ENCODE measurements at places on chromosomes 11 and 22.

GRCh38 chr11:27055065-27055682, 14.6 kb downstream of the BBOX1 start:
- no peak for DNase-seq

DNA sequence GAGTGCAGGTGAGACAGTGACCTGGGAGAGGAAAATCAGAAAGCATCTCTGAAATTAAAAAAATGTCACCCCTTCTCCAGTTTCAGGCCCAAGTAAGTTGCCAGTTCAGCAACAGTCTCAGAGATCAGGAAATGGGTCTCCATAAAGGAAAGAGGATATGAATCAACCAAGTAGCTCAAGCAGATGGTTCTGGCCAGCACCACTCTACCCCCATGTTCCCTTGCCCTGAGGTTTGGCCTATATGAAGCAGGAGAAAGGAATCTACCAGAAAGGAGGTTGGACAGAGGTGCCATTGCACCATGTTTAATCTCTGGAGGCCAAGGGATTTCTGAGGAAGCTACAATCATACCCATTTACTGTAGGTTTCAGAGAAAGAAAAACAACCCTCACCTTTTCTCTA, 7.7 kb downstream of the FZD4 start:
- DNase-seq: no peak

DNA sequence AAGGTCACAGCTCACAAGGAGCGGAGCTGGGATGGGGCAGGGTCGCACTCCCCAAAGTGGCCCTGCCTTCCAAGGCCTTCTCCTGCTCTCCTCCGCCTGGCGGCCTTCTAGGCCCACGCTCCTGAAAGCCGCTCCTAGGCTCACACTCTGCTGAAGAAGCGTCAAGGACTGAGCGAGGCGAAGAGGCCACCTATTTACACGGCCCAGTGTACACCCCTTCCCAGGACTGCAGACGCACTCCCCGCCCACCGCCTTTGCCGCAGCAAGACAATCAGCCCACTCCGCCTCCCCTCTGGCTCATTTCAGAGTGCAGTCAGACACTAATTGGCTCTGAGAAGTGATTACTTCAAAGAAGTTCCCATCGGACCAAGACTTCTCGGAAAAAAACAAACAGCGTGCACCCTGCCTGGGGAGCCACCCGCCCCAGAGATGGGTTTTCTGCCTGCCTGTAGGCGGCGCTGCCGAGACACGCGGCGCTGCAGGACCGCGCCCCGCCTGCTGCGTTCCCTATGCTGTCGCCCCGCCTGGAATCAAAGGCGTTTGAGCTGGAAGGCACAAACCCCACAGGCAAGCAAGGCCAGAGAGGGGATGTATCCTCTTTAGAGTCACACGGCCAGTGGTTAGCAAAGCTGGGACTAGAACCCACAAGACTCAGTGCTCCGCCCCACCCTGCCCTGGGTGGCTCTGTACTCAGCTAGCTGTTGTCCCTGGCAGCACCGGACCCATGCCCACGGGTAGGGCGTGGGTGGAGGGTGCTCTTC, 414.8 kb downstream of the BUD13 start:
- DNase-seq: no peak

DNA sequence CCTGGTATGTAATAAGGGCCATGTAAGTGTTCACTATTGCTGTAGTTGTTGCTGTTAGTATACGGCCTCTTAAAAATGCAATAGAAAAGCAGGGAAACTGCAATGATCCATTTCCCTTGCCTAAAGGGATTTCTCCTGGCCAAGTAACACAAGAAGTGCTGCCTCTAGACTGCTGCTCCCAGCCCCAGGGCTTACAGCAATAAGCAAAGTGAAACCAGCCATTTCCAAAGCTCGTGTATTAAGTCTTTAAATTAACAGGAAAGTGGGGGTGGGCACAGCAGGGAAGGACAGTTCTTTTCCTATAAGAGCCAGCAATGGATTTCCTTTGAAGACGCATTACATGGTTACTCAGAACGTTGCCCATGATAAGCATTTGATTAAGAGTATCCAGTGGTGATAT, 36.9 kb upstream of the WT1 start:
- no peak for DNase-seq

- DNase-seq: no peak
Observed at GRCh38 chr11:14059491-14059890, 97.0 kb downstream of the SPON1 start.

GRCh38 chr11:59225017-59225416, 12.3 kb upstream of the MPEG1 start:
- DNase-seq: no peak

GRCh38 chr11:87473174-87473573, 435.4 kb downstream of the TMEM135 start:
- DNase-seq: no peak

GRCh38 chr22:39622881-39623367, 52.4 kb downstream of the CACNA1I start:
- no peak for DNase-seq

DNA sequence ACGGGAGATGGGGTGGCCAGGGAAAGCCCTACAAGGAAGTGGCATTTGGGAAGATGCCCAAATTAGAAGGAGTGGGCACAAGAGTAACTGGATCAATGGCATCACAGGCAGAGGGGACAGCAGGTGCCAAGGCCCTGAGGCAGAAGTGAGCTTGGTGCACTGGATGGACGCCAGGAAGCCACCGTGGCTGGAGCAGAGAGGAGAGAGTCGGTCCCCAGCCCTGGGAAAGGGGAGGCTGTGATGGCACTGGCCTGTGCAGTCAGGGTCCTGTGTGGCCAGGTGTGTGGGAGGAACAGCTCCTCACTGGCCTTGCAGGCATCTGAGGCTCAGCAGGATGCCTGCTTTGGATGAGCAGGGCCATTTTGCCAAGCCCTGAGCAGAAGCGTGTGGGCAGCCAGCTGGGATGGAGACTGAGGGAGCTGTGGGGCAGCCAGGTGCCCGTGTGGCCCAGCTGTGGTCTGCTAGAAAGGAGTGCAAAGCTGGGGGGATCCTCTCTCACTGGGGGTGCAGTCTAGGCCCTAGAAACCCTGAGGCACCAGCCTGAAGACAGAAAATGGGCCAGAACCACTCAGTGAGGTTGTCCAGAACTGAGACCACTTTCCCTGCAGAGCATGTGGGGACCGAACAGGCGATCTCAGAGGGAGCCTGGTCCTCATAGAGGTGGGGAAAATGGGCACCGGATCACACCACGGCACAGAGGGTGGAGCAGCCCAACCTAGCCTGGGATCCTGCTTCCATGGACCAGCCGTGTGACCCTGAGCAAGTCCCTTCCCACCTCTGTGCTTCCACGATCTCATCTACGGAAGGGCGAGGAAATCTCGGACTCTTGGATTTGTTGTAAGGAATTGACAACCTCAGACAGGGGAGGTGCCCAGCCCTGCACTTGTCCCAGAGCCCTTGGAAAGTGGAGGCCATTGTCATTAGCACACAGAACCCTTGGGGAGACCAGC, 78.6 kb upstream of the RTL6 start:
- DNase-seq: no peak

DNA sequence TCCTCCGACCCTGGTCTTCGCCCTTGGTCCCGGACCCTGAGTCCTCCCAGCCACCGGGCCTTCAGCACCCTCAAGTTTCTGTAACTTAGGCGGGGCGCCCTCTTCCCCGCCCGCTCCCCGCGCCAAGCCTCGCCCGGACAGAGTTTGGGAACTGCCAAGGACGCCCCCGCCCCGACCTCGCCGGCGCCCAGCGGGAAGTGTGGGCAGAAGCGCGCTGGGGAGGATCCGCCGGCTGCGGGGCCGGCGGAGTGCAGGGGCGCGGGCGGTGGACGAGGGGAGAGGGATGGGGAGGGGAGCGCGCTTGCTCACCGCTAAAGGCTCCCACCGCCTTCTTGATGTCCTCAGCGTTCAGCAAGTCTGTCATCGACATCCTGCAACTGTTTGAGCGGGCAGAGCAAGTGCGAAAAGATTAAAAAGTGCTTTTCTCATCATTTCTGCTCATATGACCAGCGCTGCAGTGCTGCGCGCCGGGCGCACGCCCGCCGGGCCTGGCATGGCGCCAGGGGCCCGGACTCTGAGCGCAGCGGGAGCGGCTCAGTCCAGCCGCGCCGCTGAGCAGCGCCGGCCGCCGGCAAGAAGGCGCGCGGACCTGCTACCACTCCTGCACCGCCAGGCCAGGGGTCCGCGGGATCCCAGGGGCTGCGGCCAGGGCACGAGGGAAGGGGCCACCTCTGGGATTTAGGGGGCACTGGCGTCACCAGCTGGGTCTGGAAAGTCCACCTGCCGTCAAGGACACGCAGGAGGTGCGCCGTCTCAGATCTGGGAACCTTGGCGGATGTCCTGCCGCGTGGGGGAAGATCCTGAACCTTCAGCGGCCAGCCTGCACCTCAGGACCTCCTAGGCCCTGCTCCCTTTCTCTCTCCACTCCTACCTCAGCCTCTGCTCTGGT, at the start of gene PVALB:
TSS of gene PVALB (minus strand) at position 400 of the 889 bp plus-strand sequence. CDS start at position 370, 30 bp downstream.
- no peak for DNase-seq

- DNase-seq: no peak
Observed at GRCh38 chr22:17418890-17419324, 49.6 kb downstream of the CECR2 start.

DNA sequence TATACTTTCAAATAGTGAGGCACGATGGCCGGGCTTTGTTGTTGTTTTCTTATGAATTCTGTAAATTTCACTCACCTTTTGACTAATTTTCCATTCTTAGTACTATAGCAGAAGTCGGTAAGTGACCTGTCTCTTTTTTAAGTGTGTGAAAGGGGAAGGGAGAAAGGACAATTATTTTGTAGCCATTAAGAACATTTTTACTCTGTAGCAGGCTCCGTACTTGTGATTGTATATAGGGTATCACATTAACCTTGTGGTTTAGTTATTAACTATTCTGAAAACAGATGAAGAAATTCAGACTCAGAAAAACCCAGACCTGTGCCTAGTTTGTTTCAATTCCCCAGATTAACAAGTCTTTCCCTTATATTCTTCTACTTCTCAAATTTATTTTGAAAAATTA, 78.7 kb downstream of the CASP12 start:
- no peak for DNase-seq

DNA sequence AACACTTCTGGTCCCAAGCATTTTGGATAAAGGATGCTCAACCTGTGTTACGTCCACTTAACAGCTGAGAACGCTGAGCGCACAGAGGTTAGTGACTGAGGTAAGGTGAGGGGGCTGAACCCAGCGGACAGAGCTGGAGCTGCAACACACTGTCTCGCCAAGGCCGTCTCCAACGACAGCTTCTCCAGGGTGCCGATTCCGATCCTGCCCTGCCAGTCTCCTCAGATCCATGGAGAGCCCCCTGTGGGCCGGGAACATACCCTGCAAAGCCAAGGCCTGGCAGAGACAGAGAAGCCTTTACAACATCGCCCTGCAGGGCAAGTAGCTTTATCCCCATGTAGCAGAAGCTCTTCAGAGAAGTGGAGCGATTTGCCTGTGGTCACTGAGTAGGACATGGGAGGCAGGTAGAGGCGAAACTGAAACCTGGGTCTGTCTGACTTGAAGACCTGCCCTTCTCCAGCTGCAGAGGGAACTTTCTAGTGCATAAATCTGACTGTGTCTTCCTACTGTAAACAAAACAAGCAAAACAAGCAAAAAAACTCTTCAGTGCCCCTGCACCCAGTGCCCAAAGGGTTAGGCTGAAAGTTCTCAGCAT, 72.8 kb downstream of the SCUBE1 start:
- no peak for DNase-seq

DNA sequence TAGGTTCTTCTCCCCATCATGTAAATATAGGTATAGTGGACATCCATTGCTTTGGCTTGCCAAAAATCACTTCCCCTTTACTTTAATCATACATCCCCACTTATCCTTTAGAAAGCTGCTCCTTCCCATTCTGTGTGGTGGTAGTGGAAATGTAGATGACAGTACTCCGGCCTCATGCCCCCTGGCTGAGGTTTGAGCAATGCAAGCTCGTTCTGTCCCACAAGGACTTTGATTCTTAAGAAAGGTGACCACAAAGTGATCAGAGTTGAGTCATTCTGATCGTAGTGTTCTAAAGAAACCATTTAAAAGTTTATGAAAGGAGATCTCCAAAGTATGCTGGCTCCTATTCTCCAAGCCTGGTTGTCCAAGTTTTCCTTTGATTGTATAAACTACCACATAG, 10.9 kb downstream of the TUG1 start:
- no peak for DNase-seq

GRCh38 chr11:35118906-35119305, 20.1 kb upstream of the CD44 start:
- DNase-seq: no peak

GRCh38 chr11:11977206-11977938, 31.1 kb downstream of the DKK3 start:
- no peak for DNase-seq

DNA sequence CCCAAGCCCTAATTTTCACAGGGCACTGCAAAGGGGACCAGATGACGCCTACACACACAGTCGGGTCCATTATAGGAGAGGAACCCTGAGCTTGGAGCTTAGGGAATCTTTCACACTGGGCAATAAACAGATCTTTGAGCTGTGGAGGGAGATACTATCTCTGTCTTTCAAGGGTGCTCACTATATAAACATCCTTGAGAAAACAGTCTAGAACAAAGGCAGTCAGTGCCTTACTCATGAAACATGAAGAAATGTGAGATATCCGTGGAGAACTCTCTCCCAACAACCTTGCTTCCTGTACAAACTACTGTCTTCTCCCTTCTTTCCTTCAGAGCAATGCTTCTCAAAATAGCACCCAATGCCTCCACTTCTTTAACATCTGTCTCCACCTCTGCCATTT, 109.0 kb upstream of the APOA1 start:
- DNase-seq: no peak

DNA sequence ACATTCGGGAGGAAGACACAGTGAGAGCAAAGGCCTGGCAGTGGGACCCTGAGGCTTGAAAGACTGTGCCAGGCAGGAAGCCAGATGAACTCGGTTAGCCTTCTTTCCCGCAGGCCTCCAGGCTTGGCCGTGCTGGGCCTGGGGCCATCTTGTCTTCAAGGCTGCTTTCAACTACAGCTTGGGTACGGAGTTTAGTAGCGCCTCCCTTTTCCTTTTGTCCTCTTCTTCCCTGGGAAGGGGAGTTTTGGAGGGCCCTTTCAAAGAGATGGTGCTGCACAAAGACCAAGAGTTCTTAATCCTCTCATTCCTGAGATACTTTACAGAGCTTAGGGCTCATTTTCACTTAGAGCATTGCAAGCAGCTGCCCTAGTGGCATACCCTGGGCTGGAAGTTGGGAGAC, 87.5 kb downstream of the TP53I11 start:
- DNase-seq: no peak

- no peak for DNase-seq
Observed at GRCh38 chr11:10709299-10710086, 15.9 kb upstream of the IRAG1 start.

- no peak for DNase-seq
Observed at GRCh38 chr22:50608996-50609395, 8.4 kb downstream of the MAPK8IP2 start.

DNA sequence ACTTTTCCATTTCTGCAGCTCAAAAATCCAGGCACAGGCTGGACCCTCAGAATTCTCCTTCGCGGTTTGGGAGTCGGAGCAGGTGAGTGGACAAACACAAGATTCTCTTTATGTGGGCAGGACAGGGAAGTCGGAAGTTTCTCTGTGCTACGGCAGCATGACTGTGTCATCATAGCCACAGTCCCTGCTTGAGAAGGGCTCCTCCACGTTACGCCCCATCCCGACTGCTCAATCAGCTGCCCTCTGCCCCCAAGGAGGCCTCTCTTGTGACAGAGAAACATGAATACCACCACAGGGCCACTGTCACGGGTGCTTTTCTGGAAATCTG, 89.0 kb upstream of the SHISAL1 start:
- DNase-seq: no peak

GRCh38 chr11:65420506-65420905, 2.1 kb upstream of the NEAT1 start:
- no peak for DNase-seq

- DNase-seq: no peak
Observed at GRCh38 chr11:2099516-2100349, 39.5 kb downstream of the IGF2 start.
